ENCODE measurements at places on chromosomes 11 and 22.

GRCh38 chr11:114250993-114251814 lies 45.0 kb upstream of the NNMT start:
- no peak for DNase-seq

GRCh38 chr11:75556275-75556674 lies 5.8 kb upstream of the SERPINH1 start:
- no peak for DNase-seq

DNA sequence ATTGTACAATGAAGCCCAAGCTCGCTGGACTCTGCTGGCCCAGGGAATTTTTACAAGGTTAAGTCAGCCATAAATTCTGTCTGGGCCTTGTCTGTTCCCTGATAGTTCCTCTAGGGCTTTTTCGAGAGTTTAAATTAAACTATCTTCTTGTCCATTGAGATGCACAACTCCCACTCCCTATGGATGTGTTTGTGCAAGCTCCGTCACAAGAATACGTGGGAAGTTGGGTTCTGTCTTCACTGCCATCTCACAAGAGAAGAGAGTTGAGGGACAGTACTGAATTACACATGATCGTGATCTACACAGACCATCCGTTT lies 153.6 kb upstream of the TTC12 start:
- no peak for DNase-seq

DNA sequence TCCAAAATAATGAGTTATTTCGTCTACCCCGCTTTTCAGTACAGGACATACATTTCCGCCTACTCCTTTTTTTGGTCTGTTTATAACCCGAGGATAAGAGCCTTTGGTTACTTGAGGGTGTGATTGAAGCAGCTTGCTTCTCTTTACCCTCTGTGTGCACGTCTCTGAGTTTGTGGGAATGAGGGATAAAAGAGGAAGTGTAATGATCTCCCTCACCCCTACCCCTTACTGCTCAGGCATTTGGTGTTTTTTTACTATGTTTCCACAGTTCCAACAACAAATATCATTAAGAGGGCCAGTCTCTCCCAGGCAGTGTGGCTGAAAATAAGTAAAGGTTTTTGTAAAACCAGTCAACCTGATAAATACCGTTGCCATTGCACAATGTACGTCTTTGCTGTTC lies 83.2 kb upstream of the GAL start:
- no peak for DNase-seq

- DNase-seq, result peak; percentile 47
These were observed 76.9 kb upstream of the CTSC start for GRCh38 chr11:88414385-88414861.

DNA sequence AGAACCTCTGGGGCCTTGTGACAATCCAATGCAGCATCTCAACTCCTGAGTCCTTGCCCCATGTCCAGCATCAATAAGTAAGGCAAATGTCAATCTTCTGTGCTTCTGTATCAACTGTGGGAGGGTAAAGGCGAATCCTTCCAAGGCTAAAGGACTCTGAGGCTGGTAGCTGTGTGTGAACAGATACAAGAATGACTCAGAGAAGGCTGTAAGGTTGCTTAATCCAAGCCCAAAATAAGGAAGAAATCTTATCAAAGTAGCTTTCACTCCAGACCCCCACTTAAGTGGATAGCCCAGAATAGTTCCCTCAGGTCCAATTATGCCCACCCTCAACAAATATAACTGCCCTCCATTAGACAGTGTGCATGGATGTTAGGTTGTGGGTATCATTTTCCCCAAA lies 28.1 kb upstream of the SCGB1A1 start:
- DNase-seq, result no peak

- DNase-seq, result no peak
These were observed 24.7 kb upstream of the SORL1 start for GRCh38 chr11:121427400-121427744.

DNA sequence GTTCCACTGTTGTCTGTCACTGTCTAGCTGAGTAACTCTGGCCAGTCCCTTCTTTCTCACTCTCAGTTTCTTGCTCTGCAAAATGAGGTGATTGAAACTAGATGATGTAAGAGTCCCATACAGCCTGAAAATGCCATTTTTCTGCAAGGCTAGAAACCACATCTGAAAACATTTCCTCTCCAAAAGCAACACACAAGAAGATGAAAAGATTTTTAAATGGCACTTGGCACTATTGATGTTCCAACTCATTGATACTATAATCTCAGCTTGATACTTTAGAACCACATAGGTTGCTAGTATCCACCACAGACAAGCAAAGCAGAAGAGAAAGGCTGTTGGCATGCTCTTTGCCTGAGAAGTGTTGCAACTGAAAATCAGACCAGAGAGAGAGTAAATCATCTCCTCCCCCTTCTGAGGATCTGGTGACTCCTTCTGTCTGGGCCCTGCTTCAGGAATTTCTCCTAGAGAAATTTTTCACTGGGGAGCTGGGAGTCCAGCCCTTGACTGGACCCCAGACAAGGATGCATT lies 1217.9 kb downstream of the LRRC4C start:
- DNase-seq, result no peak

GRCh38 chr11:57413681-57414080 lies 13.2 kb downstream of the SLC43A3 start:
- DNase-seq, result no peak

- DNase-seq, result no peak
These were observed 12.0 kb upstream of the NXPE1 start for GRCh38 chr11:114571712-114572111.

GRCh38 chr11:45025716-45026492 lies 75.2 kb upstream of the TP53I11 start:
- peak; percentile 29 for DNase-seq

DNA sequence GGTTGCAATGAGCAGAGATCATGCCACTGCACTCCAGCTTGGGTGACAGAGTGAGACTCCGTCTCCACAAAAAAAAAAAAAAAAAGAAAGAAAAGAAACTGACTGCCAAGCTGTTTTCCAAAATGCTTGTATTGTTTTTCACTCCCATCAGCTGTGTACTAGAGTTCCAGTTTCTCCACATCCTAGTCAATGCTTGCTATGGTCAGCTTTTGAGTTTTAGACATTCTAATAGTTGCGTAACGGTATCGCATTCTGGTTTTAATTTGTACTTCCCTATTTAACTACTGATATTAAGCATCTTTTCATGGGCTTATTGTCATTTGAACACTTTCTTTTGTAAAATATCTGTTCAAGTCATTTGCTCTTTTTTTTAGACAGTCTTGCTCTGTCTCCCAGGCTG lies 55.7 kb downstream of the TSPAN18 start:
- no peak for DNase-seq

DNA sequence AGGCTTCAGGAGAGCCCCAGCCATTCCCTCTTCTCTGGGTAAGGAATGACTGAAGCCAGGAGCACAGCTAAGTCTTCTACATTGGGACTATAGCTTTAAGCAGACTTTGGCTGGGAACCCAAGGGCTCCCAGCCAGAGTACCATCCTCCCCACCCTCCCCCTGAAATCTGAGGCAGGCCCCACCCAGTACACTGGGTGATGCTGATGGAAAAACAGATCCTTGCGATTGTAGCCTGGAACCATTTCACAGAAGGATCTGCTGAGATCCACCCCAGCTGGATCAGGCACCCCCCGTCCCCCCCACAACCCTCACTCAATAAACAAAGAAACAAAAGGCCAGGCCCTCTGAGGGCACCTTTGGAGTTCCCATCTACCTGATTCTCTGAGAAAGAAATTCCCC lies 39.8 kb downstream of the IL18BP start:
- no peak for DNase-seq

- no peak for DNase-seq
These were observed 267.5 kb downstream of the SBF2 start for GRCh38 chr11:10026514-10026913.

DNA sequence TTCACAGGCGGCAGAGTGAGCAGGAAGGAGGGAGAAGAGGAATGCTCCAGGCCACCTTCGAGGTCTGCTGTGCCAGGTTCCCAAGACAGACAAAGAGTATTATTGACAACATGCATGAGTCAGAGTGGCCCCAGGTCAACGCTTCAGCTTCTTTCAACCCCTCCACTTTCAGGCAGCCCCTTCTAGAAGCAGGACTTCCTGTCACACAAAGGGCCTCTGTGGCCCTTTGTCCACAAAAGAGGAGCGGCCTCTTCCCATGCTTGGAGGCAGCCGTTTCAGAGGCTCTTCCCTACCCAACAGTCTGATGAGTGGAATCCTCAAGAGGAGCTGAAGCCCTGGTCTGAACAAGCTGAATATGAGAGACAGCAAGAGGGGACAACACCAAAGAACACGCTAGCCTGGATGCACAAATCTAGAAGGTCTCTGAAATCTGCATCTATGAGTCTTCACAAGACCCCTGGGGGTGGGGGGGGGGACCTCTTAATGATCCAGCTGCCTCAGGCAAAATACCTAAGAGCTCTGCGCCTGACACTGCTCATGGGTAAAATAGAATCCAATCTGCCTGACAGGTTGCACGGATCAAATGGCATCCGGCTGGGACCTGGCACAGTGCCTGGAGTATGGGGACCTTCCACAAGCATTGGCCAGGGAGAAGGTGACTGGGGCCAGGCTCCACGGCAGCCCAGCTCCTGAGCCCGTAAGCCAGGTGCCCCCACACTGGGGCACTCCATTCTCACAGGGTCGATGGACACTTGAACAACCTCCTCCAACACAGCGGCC lies 67.5 kb downstream of the PACSIN2 start:
- no peak for DNase-seq

- DNase-seq, result no peak
These were observed 1396.8 kb downstream of the LRRC4C start for GRCh38 chr11:40062616-40063015.

- no peak for DNase-seq
These were observed 864 bp upstream of the USP28 start for GRCh38 chr11:113876074-113876797.

- peak; percentile 12 for DNase-seq
These were observed 182.1 kb upstream of the SORL1-AS1 start for GRCh38 chr11:121634889-121635288.

DNA sequence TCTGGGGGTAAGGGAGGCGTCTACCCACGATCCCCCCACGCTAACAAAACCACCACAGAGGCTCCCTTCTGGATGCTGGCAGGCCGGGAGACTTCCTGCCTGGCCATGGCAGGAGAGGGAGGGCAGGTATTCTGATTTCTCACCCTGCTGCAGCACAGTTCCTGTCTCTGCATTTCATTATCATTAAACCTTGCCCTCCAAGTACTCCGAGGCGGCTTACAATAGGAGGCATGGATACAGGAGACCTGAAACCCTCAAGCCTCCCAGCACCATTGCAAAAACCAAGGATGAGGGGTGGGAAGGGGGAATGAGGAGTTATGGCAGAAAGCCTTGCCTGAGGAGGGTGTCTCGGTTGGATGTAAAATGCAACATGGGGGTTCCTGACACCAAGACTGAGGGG lies 44.1 kb upstream of the MN1 start:
- no peak for DNase-seq

GRCh38 chr22:36673821-36674220 lies 29.7 kb downstream of the CACNG2 start:
- DNase-seq, result no peak

- no peak for DNase-seq
These were observed 110.0 kb downstream of the KIAA1671 start for GRCh38 chr22:25062386-25063085.

- no peak for DNase-seq
These were observed 1386.0 kb upstream of the TENM4 start for GRCh38 chr11:80826808-80827207.

DNA sequence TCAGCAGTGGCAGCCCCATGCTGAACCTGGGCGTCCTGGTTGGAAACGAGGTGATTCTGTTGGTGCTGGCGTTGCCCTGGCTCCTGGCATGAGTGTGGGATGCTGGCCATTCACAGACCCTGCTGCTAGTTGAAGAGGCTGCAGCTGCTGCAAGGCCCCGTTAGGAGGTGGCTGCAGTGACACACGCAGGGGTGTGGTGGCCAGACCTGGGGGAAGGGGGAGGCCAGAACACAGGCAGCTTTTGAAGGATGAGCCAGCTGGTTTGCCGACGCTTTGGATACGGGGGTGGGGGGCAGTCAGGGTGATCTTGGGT lies 77.2 kb downstream of the MORC2 start:
- DNase-seq, result no peak

- no peak for DNase-seq
These were observed 449.1 kb downstream of the MN1 start for GRCh38 chr22:27352426-27352825.

DNA sequence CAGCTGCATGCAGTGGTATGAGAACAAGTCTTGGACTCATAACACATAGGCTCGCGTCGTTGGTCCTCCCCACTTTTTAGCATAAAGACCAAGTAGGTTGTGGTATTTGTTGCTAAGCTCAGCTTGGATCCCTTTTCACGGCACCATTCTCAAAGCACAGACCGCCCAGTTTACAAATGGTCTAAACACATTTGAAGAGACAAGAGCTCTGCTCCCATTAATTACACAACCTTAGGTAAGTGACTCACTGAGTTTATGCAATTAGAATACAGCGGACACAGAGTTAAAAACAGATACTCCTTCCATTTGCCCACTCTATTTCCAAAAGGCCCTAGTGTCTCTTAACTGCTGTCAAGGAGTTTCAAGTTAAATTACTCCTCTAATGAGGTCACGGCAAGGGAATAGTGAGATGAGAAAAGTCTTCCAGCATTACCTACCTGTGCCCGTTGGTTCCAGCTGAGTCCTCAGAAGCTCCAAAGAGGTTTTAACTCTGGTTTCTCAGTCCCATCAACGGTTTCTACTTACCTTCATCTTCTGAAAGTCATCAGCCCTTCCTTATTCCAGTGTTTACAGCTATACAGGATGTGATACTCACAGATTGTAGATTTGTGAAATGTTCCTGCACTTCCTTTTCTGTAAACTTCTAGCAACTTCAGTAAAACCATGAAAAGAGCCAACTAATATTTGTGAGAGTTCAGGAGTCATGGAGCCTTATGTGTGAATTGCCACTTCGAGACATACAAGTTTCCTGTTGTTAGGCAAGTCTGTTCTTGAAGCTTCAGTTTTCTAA lies at the start of gene MS4A6A:
Gene MS4A6A (minus strand): TSS at position 543 of the 790 bp plus-strand sequence. CDS start 1,356 bp downstream, outside the sequence.
- peak; percentile 86 for DNase-seq

- peak; percentile 6 for DNase-seq
These were observed 517 bp downstream of the SPINDOC start for GRCh38 chr11:63813563-63814382.

- DNase-seq, result no peak
These were observed 1140.3 kb downstream of the TBC1D22A start for GRCh38 chr22:47902646-47903180.

Measured in CD14-positive monocyte (primary cell).